ENCODE measurements at places on chromosomes 12 and 14.

DNA sequence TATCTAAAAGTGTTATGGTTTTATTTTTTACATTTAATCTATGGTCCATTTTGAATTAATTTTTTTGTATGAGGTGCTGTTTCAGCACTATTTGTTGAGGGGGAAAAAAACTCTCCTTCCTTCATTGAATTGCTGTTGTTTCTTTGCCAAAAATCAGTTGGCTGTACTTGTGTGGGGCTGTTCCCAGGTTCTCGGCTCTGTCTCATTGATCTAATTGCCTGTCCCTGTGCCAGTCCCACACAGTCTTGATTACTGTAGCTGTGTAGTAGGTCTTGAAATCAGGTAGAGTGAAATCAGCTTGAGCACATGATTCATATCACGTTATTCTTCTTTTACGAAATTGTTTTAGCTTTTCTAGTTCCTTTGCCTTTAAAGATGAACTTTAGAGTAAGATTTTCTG lies 109.7 kb downstream of the ADGRD1 start:
- DNase-seq = no peak

DNA sequence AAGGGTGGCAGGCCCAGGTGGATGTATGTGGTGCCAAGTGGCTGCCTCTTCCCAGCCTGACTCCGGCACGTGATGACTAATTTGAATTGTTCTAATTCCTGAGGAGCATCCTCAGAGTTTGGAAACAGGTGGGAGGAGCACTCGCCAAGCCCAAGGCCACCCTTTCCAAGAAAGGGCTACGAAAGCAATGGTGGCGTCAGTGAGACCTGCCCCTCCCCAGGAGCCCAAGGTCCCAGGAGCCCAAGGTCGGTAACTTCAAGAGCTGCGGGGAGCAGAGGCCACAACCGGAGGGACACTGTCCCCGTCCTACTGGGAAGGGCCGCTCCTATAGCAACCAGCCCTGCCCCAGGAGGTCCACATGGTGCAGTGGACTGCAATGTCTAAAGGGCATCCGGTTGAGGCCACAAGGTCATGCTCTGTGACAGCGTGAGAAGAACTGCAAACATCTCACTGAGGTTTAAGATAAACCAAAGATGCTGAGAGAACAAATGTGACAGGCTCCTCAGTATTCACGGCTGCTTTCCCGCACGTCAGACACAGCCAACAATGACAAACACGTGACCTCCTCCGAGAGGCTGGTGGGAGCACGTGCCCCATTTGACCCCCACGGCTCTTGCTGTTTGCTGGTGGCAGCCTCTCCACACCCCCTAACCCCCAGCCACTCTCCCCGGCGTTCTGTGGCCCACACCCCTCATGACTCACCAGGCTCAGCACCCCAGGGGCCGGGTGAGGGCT lies 79.6 kb downstream of the ITPK1 start:
- no peak for DNase-seq

- DNase-seq = no peak
Measured at GRCh38 chr12:121955258-121956237, 37.2 kb downstream of the CFAP251 start.

GRCh38 chr12:11947213-11947612 lies 123.5 kb upstream of the BCL2L14 start:
- no peak for DNase-seq

- no peak for DNase-seq
Measured at GRCh38 chr12:1328391-1328790, 266.0 kb downstream of the FBXL14 start.

DNA sequence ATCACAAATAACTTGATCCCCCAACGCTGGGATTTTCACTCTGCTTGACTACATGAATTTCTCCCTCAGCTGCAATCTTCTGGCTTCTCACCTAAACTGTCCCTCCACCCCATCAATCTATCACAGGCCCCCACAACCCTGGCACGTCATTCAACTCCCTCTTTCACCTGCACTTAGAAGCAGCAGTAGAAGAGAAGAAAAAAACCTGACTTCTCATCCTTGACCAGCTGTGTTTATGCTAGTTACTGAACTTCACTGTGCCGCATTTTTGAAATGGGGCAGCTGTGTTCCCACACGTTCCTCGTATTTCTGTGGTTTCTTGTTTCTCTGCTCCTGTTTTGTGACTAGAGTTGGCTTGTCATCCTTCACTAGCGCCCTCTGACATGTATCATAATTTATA lies 35.0 kb downstream of the ITPR2 start:
- DNase-seq = no peak

Measured in stimulated activated CD4-positive, alpha-beta T cell treated with anti-CD3 and anti-CD28 coated beads, Interleukin-4, amount 100 ng/mL, for 4 hours (primary cell).